ENCODE measurements at places on chromosomes 4 and X.

DNA sequence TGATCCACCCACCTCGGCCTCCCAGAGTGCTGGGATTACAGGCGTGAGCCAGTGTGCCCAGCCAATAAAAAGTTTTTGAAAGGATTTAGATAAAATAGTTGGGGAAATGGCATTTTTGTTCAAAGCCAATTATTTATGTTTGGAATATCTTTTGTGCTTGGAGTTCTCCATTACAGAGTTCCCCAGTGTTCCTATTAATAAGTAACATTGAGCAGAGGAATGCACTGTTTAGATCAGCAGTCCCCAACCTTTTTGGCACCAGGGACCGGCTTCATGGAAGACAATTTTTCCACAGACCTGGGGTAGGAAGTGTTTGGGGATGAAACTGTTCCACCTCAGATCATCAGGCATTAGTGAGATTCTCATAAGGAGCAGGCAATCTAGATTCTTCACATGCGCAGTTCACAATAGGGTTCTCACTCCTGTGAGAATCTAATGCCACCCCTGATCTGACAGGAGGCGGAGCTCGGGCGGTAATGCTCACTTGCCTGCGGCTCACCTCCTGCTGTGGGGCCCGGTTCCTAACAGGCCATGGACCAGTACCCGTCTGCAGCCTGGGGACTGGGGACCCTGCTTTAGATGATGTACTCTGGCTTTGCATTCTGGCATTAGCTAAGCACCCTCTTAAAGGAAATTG, 8.3 kb downstream of the PKD2 start:
- no peak for DNase-seq

GRCh38 chr4:67638136-67638535, 62.8 kb downstream of the UBA6 start:
- DNase-seq = no peak

GRCh38 chrX:44507292-44507691, 35.4 kb downstream of the FUNDC1 start:
- DNase-seq = no peak

DNA sequence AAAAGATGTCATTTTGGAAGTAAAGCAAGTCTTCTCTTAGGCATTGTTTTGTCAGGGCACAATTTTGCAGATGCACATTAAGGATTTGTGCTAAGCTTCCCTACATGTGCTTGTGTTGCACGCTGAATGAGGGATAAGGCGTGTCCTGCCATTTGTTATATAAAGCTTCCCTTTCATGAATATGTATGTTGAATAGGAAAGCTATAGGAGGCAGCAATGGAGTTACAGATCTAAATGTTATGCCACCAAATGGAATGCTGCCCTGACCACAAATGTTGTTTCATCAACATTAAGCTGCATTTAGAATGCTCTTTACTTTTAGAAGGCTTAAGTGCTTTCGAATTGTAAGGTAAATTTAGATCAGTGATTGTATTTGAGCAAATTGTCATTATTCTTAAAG, 20.9 kb downstream of the SGMS2 start:
- DNase-seq = no peak

DNA sequence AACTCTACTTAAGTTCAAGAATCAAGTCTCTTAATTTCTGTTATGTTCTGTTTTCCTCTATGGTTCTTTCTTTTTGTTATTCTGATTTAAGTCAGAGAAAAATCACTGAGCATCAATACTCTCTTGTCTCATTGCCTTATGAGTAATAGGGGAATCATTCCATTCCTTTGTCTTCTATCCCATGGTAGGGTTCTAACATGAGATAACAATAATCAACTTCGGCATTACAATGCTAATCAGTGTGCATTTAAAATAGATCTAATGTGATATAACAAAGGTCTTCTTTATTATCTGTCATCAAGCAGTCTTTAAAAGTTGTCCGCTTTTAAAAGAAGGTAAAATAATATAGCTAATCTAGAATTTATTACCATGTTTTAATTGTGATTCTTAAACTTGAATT, 446.9 kb downstream of the IL15 start:
- DNase-seq = no peak

DNA sequence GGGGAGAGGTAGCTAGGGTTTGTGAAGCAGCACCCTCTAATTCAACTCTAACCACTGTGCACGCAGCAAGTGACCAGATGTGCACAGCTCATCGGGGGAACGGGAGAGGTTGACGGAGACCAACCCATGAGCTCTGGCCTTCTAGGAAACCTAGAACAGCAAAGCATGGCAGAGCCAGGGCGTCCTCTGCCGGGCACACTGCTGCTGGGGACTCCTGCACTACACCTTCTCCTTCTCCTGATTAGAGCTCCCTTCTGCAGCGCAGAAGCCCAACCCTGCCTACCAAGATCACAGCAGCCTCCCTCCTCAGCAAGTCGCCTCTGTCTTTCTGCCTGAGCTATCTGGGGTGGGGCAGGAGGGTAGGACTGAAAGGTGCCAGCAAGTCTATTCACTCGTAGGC, 252.3 kb upstream of the PSAPL1 start:
- DNase-seq = no peak

DNA sequence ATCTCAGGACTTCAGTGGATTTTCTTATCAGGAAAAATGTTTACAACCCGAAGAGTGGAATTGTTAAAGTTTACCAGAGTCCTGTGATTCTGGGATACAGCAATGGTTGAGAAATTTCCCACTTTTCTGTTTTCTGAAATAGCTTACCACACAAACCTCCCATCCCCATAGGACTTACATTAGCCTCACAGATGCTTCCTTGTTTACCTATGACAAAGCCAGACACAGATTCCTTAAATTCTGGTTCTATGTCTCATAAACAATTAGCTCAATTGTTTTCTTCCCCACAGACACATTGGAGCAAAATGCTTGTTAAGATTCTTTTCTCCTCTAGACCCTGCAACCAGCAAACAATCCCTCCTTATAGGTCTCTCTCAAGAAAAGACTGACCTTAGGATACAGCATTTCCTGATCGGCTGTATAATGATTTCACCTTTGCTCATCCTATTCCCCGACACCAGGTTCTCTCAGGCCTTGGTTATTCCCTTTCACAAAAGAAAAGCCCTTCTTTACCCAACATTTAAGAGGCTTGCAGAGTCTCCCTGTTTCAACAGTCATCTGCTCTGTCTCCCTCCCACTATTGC, 886.2 kb downstream of the ARAP2 start:
- no peak for DNase-seq

GRCh38 chr4:114306946-114307345, 291.7 kb upstream of the UGT8 start:
- DNase-seq = no peak

GRCh38 chr4:66376921-66377320, 706.6 kb upstream of the EPHA5 start:
- DNase-seq = no peak

DNA sequence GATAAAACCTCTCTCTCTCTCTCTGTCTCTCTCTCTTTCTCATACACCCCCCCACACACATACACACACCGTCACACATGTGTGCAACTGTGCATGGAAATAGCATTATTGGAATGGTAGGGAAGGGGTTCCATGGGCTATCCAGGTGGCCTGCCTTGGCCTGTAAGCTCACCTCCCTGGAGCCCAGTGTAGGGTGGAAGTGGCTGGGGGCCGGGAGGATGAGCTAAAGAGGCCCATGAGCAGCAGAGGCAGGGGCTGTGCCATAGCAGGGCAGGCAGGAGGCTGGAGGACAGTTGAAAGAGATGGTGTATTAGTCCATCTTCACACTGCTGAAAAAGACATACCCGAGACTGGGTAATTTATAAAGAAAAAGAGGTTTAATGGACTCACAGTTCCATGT, 74.2 kb downstream of the CYTL1 start:
- no peak for DNase-seq

- no peak for DNase-seq
Observed at GRCh38 chr4:13267091-13267490, 217.0 kb downstream of the RAB28 start.
